ENCODE measurements at places on chromosomes 12 and 14.

DNA sequence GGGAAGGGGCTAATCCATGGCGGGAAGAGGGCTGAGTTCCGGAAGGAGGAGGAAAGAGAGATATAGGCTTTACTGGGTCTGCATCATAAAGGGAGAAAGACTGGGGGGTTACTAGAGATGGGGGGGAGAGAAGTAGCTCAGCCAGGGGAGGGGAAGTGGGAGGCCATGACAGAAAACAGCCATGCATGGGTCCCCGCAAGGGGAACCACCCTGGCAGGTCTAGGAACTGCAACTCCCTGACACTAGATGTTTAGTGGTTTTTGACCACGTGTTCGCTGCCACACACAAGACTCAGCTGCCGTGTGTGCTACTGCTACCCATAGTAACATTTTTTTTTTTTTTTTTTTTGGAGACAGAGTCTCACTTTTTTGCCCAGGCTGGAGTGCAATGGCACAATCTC, 145.0 kb downstream of the RIMBP2 start:
- DNase-seq = no peak

- DNase-seq = no peak
Observed at GRCh38 chr12:24478254-24478653, 470.6 kb downstream of the BCAT1 start.

DNA sequence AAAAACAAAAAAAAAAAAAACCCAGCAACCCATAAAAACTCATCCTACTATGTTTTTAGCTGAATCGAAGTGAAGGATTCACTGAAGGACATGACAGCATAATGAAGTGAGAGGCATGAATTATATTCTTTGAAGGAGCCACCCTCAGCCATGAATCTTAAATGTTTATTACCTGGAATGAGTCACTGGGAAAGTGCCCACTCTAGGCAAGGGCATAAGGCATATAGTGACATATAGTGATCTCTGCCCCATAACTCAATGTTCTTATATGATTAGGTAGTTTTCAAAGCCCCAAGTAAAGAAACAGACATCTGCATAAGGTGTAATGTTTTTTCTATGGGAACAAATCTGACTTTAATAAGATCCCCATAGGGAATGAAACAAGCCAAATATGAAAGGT, 79.9 kb downstream of the MDGA2 start:
- no peak for DNase-seq

GRCh38 chr12:50934981-50935807, 17.1 kb upstream of the HIGD1C start:
- no peak for DNase-seq

- DNase-seq = no peak
Observed at GRCh38 chr14:56738020-56738419, 72.3 kb downstream of the OTX2 start.

- DNase-seq = no peak
Observed at GRCh38 chr14:44763356-44763755, 198.4 kb downstream of the KLHL28 start.

- no peak for DNase-seq
Observed at GRCh38 chr12:57250541-57250940, 446 bp downstream of the STAC3 start.

DNA sequence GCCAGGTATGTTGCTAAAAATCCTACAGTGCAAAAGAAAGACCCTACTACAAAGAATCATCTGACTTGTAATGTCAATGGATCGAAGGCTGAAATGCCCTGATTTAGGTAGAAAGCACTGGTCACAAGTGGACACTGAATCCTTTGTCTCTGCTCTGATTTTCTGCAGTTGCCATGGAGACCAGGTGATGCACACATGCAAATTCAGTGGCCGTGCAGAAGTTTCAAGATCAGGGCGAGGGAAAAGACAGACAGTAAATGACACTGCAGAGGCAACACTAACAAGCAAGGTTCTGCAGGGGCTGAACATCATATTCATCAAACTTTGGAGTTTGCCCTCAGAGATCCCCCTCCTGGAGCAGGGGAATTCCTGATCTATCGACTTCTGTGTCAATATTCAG, 370.3 kb upstream of the TMEM132C start:
- no peak for DNase-seq

GRCh38 chr12:78473136-78473535, 391.4 kb upstream of the SYT1 start:
- DNase-seq = no peak

DNA sequence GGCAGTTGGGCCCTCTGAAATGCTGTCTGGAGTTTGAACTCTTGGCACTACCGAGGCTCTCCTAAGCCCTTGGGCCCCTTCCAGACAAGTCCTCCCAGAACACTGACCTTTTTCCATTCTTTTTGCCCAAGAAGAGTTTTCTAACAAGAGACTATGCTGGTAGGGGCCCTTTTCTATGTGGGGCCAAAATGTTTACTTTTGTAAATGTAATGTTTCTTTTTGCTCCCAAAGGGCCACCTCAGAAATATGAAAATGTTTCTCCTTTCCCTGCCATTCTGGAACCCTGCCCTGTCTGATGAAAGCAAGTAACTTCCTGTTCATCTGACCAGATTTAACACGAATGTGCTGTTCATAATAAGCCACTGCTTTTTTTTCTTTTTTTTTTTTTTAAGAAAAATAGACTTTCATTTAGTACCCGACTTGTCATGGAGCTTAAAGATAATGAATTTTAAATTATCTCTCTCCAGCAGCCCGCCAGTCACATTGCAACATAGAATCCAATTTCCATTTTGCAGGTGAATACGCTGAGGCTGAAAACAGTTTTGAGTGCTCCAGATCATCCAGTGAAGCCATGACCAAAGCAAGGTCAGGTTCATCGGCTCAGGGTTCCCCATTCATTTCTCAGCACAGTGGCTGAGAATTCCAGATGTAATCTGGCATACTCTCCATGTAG, 169.9 kb downstream of the DPF3 start:
- no peak for DNase-seq

DNA sequence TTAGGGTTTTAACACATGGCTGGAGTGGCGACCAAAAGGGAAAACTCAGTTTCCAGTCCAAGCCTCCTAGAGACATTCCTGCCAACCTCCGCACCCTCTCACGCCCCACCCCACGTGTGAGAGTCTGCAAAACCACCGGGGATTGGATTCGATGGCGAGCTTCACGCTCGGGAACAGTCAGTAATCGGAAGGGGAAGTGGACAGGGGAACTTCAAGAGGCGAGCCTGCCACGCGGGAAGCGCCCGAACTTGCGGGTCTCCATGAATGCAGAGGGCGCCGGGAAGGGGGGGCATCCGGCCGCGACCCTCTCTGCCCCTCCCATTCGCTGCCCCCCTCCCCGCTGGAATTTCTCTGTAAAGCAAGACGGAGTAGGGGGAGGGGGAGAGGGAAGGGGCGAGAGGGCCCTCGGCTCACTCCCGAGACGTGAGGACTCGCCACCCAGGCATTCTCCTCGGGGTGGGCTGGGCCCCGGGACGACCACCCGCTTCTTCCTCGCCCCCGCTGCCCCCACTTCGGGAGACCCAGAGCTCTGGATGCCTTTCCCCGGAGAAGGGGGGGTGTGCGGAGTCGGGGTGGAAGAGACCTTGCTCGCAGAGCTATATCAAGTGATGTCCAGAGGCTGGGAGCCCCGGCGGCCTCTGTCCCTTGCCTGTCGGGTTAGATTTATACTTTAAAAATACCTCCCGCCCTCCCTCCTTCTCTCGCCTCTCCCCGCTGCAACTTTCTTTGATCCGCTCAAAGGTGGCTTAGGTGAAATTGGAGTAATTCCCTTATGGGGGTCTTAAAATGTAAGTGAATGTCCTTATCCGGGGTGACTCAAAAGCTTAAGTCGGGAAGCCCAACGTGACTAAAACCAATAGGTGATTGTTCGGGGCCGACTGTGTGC, 2.5 kb upstream of the CCND2 start:
- DNase-seq = peak; percentile 67

GRCh38 chr12:122981036-122981471, 573 bp downstream of the ARL6IP4 start:
- DNase-seq = no peak

- DNase-seq = no peak
Observed at GRCh38 chr12:27257104-27257843, 13.2 kb downstream of the STK38L start.
